ENCODE measurements at places on chromosomes 1 and 21.

- no peak for DNase-seq
Measured at GRCh38 chr1:22285549-22286396, 142.9 kb upstream of the WNT4 start.

GRCh38 chr1:159352436-159352835 is 50.3 kb downstream of the FCER1A start:
- no peak for DNase-seq

DNA sequence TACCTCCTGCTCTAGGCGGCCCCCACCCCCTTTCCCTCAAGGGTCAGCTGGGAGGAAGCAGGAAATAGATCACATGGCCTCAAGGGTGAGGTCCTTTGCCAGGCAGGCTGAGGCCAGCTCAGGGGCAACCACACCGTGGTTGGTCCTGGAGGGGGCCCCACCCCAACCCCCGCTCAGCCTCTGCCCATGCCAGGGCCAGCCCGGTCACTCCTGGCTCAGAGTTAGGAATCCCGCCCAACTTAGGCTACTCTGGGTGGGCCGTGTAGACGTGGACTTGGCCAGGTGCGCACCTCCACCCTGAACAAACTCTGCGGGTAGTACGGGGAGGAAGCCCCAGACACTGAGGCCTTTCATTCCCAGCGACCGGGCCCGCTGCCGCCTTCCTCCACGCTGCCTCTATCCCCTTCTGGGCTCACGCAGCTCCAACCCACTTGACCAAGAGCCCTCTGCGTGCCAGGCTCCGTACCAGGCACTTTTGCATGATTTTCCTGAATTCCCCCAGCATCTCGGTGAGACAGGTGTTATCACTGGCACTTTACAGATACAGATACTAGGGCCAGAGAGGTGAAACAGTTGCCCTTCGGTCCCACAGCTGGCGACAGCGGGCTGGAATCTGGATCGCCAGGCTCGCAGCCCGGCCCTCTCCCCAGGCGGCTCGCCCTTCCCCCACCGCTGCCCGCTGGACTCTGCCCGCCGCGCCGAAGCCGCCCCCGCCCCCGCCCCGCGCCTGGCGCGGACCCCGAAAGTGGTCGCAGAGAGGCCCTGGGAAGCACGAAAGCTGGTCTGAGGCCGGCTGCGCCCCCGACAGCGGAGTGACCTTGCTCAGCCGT is 769 bp downstream of the GALE start:
- DNase-seq: no peak

DNA sequence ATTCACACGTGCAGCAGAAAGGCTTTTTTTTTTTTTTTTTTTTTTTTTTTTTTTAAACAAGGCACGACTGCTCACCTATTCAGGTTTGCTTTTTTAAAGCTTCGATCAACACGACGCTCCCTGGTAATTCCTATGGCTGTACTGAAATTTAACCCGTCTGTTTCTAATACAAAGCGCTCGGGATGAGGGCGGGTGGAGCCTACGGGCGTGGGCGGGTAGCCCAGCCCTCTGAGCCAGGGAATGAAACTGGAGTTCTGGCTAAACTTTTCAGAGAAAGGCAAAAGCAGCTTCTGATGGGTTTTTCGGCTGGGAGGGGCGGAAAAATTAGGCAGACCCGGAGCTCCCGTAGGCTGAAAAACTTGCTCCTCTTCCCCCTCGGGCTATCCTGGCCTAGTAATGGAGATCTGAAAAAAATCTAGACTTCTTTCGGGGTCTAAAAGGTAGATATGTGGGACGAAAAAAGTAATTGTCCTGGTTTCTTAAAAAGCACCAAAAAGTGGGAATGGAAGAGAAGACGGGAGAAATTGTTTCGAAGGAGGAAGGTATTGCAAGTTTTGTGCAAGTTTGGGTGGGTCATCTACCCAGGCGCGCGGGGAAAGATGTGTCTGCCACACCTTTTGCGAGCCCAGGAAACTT is 7.4 kb downstream of the NR5A2 start:
- no peak for DNase-seq

GRCh38 chr21:33427051-33427450 is 23.8 kb downstream of the IFNGR2 start:
- no peak for DNase-seq

GRCh38 chr1:156078728-156079127 is 3.5 kb downstream of the MEX3A start:
- no peak for DNase-seq

- peak; percentile 99 for DNase-seq
Measured at GRCh38 chr1:15525050-15526020, 1.3 kb upstream of the DNAJC16 start.

- DNase-seq: no peak
Measured at GRCh38 chr1:232386294-232386693, 243.6 kb downstream of the SIPA1L2 start.

- no peak for DNase-seq
Measured at GRCh38 chr21:26320596-26320995, 150.0 kb upstream of the APP start.

DNA sequence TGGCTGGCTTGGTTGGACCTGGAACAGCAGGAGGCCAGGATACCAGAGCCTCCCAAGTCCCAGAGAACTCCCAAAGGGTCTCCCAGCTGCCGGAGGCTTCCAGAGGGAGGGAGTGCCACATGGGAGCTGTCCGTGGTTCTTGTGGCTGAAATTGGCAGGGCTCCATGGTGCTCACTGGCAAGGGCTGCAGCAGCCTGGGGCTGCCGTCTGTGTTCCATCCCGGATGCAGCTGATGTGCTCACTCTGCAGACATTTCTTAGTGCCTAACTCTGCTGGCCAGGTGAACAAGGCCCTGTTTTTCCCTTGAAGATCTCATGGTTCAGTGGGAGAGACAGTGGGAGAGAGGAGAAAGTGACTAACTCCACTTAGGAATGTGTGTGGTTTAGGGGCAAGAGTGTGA is 261.1 kb downstream of the CAMTA1 start:
- DNase-seq: no peak

GRCh38 chr1:47755101-47755990 is 241.8 kb downstream of the TRABD2B start:
- no peak for DNase-seq

- DNase-seq: no peak
Measured at GRCh38 chr1:1419363-1419812, 1.7 kb downstream of the ANKRD65 start.

DNA sequence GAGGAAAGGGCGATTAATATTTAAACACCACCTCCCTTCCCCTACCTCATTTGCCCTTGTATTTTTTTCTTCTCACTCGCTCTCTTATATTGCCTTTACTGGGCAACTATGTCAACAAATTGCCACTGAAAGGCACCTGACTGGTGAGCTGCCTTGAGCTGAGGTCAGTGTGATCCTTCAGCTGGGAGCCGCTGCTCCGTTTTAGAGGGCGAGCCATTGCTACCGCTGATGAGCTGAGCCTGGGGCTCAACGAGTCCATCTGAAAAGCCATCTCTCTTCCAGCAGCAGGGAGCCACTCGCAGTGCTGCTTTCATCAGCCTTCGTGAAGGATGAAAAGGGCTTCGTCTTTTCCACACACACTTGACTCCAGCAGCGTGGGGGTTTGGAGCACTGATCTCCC is 108.0 kb upstream of the KIF26B start:
- no peak for DNase-seq

Measured in KG1 (cell line).